ENCODE measurements at places on chromosomes 16 and 17.

DNA sequence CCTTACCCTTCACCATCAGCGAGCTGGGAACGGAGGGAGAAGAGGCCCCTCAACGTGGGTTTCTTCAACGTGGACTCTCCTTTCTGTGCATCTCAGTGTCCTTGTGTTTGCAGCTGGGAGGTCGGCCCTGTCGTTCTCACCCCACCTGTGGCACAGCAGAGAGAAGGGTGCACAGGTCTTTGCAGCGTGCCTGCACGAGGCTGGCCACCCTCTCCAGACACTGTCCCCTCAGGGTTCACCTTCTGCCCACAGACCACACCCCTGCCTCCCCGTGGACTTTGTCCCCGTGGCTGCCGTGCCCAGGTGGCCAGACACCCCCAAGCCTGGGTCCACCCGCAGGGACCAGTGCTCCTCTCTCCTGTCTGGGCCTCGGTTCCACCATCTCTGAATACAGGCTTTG is 7.3 kb upstream of the WDR45B start:
- peaks cover 60% of the 10 kb centered on the region for H3K36me3 ChIP-seq
- no peaks in the 10 kb centered on the region for H3K4me1 ChIP-seq
- no peaks in the 10 kb centered on the region for H3K27me3 ChIP-seq
- no peak overlapping the region for H3K4me3 ChIP-seq

DNA sequence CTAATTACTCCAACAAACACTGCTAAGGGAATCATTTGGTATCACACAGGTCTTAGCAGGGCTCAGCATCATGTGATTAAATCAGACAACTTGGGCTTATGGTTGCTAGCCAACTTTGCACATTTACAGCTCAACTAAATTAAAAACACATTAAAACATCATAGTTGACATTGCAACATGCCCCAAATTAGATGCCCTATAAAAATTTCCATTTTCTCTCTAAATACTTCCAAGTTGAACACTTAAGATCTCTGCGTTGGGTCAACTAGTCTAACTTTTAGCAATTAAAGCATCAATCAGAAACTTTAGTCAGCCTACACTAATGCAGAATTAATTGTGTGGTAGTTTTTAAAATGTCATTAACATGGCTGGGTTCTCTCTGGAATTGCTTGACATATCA is 12.1 kb downstream of the DNAJC7 start:
- no peak for DNase-seq
- no peaks in the 10 kb centered on the region for H3K27me3 ChIP-seq
- peaks cover 14% of the 10 kb centered on the region for H3K4me1 ChIP-seq
- H3K27ac ChIP-seq = peak overlapping the region; percentile 64

DNA sequence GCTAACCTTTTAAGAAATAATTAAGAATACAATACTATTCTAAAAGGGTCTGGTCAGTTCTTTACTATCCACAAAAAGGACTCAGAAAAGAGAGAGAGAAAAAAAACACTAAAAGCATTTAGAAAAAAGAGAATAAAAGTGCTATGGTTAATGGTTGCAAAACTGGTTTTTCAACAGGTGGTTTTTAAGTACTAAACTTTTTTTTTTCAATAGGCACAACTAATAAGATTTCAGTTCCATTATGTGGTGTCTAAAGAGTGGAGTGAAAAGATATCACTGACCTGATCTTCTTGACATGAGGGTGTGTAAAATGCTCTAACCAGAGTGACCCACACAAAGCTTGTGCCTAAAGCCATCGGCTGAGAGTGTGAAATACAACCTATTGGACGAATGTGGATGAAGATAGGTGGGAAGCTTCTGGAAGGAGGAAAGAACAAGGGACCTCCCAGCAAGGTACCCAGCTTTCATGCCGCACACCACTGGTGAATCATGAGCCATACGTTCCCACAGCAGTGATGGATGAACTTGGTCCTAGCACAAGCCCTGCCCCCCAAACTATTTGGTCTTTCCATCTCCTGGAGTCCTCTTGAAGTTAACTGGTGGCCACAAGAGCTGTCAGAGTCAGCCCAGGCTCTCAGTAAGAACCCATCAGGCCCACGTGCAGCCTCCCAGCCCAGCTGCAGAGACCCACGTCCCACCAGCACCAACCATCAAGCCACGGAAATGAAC is 103.0 kb downstream of the ZFHX3 start:
- H3K27ac ChIP-seq = no peak overlapping the region
- peaks cover under 1% of the 10 kb centered on the region for H3K36me3 ChIP-seq
- H3K27me3 ChIP-seq = no peaks in the 10 kb centered on the region
- H3K4me1 ChIP-seq = peaks cover 23% of the 10 kb centered on the region
- DNase-seq = no peak

DNA sequence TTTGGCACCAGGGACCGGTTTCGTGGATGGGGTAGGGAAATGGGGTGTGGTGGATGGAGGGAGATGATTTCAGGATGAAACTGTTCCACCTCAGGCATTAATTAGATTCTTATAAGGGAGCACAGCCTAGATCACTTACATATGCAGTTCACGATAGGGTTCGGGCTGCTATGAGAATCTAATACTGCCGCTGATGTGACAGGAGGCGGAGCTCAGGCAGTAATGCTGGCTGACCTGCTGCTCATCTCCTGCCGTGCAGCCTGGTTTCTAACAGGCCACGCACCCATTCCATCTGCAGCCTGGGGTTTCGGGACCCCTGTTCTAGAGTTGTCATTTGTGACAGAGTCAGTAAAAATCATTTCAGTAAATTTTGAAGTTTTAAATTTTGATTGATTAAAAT is 99.7 kb downstream of the CHD9 start:
- H3K4me3 ChIP-seq = no peak overlapping the region
- H3K4me1 ChIP-seq = peaks cover 3% of the 10 kb centered on the region
- DNase-seq = no peak
- peaks cover 6% of the 10 kb centered on the region for H3K36me3 ChIP-seq
- H3K27me3 ChIP-seq = no peaks in the 10 kb centered on the region

GRCh38 chr17:2647957-2648356 is 54.5 kb downstream of the PAFAH1B1 start:
- H3K27me3 ChIP-seq = no peaks in the 10 kb centered on the region
- peaks cover 23% of the 10 kb centered on the region for H3K36me3 ChIP-seq
- H3K4me3 ChIP-seq = no peak overlapping the region
- H3K4me1 ChIP-seq = no peaks in the 10 kb centered on the region

- no peak overlapping the region for H3K27ac ChIP-seq
- H3K36me3 ChIP-seq = no peaks in the 10 kb centered on the region
- no peaks in the 10 kb centered on the region for H3K27me3 ChIP-seq
- no peaks in the 10 kb centered on the region for H3K4me1 ChIP-seq
These were observed 491.3 kb upstream of the RBFOX1 start for GRCh38 chr16:6841392-6841791.

DNA sequence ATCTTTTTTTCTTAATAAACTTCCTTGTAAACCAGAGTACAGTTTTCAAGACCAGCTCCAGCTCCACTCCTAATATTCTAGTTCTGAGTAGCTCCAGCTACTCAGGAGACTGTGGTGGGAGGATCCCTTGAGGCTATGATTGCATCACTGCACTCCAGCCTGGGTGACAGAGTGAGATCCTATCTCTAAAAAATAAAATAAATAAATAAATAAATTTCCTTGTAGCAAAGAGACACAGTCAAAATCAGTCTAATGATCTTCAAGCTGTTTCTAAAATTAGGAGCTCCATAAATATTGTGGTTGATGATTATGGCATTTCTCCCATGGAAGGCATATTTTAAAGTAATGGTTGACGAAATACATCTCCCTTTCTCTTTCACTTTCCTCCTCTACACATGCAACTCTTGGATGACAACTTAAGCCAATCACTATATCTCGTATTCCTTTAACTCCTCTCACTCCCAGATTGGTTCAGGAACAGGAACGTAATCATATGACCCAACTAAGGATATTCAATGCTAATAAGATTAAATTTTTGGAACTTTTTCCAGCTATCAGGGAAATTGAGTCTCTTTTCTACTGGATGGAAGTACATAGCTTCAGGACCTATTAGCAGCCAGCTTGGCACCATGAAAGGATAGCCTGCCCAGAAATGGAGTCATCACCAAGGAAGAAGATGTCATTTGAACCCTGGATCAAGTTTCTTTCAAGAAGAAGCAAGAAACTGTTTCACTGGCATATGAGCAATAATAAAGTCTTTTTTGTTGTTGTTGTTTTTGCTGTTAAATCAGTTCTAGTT is 42.1 kb upstream of the TAOK1 start:
- no peaks in the 10 kb centered on the region for H3K36me3 ChIP-seq
- no peaks in the 10 kb centered on the region for H3K27me3 ChIP-seq
- H3K4me1 ChIP-seq = no peaks in the 10 kb centered on the region
- no peak overlapping the region for H3K4me3 ChIP-seq
- DNase-seq = no peak

- no peak overlapping the region for H3K4me3 ChIP-seq
- no peak for DNase-seq
- H3K36me3 ChIP-seq = no peaks in the 10 kb centered on the region
- H3K27ac ChIP-seq = no peak overlapping the region
- H3K27me3 ChIP-seq = peaks cover 5% of the 10 kb centered on the region
These were observed 9.5 kb downstream of the NLRC5 start for GRCh38 chr16:56998861-56999260.

DNA sequence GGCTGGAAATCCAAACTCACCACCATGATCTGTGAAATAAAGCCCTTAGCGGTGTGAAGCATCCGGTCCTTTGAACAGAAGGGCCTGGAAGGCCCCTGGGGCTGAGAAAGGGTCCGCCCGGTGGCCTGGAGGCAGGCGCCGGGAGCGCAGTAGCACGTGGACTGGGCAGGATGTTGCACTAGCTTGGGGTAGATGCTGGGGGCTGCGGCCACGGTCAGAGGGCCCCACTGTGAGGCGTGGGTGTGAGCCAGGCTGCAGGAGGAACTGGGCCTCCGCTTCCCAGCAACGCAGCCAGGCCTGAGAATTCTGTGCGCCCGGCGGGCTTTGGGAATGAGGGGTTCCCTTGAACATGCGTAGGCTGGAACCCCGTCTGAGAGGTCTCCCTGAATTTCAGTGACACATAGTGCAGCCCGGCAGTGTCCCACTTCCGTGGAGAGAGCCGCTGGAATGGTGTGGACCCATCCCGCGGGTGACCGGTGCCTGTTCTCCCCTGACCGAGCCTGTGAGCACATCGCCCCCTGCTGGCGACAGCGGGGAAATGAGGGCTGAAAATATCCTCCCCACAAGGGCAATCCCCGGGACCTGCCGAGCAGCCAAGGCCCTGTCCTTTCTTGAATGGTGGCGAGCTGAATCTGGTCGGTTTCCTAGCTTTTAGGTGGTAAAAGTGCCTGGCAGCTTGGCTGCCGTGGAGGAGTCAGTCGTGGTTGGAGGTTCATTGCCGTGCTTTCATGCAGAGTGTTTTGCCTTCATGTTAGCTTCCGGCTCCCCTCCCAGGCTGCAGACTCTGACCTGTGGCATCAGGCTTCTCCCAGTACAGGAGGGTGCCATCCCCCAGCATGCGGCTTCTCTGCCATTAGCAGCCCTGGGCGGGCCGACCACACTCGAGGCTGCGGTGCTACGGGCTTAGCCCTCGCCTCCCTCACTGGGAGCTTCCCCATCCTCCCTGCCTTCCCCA is 43.8 kb downstream of the DNAJA2 start:
- peaks cover 68% of the 10 kb centered on the region for H3K36me3 ChIP-seq
- H3K27me3 ChIP-seq = no peaks in the 10 kb centered on the region
- no peak overlapping the region for H3K4me3 ChIP-seq
- H3K4me1 ChIP-seq = peaks cover 25% of the 10 kb centered on the region
- no peak overlapping the region for H3K27ac ChIP-seq
- peak; percentile 73 for DNase-seq

- H3K4me1 ChIP-seq = peaks cover 6% of the 10 kb centered on the region
- H3K27me3 ChIP-seq = no peaks in the 10 kb centered on the region
- no peak overlapping the region for H3K27ac ChIP-seq
- no peak overlapping the region for H3K4me3 ChIP-seq
- no peak for DNase-seq
These were observed 10.2 kb upstream of the NFATC3 start for GRCh38 chr16:68074850-68075555.

GRCh38 chr16:10852948-10853347 is 24.1 kb upstream of the CIITA start:
- DNase-seq = no peak
- no peak overlapping the region for H3K4me3 ChIP-seq
- no peaks in the 10 kb centered on the region for H3K4me1 ChIP-seq
- H3K27ac ChIP-seq = no peak overlapping the region
- H3K36me3 ChIP-seq = no peaks in the 10 kb centered on the region
